Stimulated activated CD4-positive, alpha-beta T cell treated with anti-CD3 and anti-CD28 coated beads, Interleukin-1b, Interleukin-23, amount 100 ng/mL, for 1 hour (primary cell): ENCODE measurements at places on chromosomes 4 and X.

GRCh38 chrX:94932278-94932965, 1258.4 kb downstream of the FAM133A start:
- DNase-seq = no peak

DNA sequence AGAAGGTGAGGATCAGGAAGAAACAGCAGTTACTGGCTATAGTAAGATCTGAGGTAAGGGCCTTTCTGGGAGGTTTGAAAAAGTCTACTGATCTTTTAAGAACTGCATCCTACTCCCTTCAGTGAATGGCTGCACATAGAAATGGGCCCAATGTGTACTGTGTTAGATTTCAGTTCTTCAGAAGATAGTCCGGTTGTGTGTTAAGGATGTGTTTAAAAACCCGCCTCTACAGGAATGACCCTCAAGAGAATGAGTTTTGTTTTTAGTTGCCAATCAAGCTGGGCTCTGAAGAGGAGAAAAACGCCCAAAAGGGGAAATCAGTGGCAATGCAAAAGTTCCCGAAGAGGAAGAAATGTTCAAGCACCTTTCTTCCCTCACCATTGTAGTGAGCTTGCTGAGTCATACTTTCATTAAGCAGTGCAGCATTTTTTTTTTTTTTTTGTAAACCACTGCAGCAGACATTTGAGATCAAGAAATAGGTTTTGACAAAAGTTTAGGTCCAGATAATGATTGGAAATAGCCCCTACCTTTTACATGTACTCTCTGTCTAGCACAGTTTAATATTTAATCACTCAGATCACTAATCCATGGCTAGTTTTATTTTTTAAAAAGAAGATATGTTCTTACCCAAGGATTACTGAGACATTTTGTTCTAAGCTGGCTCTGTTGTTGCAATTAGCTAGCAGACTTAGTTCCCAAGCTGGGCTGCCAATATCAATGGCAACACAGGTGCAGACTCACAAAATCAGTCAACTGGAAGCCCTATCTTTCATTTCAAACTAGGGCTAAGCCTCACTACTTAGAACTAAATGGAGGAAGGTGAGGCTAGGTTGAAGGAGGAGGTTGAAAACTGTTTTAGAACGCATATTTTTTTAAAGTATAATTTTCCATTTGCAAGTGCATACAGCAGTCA, 7.0 kb upstream of the TRPC5OS start:
- no peak for DNase-seq

DNA sequence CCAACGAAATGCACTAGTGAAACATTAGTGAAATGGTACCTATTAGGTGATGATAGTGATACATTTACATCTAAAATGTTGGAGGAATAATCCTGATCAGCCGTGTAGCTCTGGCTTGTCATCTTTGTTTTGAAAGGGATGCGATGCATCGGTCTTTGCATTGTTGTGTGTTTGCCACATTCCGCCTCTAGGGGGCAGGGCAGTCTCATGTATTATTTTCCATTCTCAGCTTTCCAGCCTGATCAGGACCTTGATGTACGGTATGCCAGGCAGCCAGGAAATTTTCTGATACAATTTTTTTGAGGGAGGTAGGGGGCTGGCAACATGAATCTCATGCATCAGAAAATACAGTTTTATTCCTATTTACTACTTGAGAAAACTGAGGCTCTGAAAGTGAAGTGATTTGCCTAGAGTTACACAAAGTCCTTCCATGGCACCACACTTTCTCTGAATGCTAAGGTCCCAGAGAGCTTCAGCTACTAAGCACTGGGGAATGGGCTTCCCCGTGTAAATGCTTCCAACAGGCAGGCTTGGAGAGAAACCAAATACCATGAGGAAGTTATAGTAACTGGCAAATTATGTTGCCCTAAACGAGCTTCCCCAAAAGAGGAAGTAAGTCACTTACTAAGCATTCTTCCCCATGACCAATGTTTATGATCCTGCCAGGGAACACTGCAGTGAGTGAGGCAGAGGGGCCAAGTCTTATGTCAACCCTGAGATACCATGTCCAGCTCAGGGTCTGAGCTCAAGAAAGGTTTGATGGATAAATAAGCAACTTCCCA, 31.8 kb upstream of the IQSEC2 start:
- DNase-seq = peak; percentile 12

GRCh38 chr4:84647312-84647884, 64.5 kb downstream of the CDS1 start:
- DNase-seq = no peak

DNA sequence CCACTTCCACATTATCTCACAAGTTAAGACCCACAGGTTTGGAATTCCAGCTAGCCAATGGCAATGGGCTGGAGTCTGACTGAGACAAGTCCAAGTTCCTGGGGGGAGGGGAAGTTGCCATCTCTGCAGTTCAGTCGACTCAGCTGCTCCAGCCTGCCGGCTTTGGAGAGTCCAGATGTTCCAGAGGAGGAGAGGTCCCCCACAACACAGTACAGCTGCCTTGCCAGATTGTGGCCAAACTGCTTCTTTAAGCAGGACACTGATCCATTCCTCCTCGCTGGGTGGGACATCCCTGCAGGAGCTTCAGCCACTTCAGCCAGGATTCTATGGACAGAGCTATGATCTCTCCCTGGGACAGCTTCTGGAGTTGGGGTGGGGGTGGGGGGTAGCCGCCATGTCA, 199.2 kb downstream of the EDA start:
- DNase-seq = no peak

- DNase-seq = no peak
These were observed 98.5 kb upstream of the KLF3 start for GRCh38 chr4:38565271-38566199.

DNA sequence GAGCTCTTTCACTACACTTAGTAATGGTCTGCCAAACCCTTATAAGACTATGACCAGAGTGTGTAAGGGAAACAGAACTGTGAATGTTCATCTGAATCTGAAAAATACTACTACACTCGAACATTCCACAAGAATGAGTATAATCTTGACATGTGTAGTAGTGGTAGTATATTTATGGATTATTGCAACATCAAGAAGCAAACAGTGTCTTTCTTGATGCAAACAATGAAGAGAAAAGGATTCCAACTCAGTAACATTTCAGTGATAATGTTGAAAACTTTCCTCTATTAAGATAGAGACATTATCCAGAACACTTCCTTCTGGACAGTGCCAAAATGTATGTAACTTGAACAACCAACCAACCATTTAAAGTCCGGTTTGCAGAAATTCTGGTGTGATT, 394.7 kb upstream of the CPEB2 start:
- DNase-seq = no peak

- no peak for DNase-seq
These were observed 824.0 kb downstream of the RAPGEF2 start for GRCh38 chr4:159926871-159927270.

GRCh38 chrX:69279234-69279633, 114.0 kb upstream of the PJA1 start:
- no peak for DNase-seq

- DNase-seq = peak; percentile 58
These were observed at the start of gene SRD5A3 for GRCh38 chr4:55345980-55346850. TSS of gene SRD5A3 (plus strand) at chr4:55346242. CDS start at chr4:55346337, 95 bp downstream.

GRCh38 chr4:7173841-7174449, 18.4 kb upstream of the SORCS2 start:
- no peak for DNase-seq

DNA sequence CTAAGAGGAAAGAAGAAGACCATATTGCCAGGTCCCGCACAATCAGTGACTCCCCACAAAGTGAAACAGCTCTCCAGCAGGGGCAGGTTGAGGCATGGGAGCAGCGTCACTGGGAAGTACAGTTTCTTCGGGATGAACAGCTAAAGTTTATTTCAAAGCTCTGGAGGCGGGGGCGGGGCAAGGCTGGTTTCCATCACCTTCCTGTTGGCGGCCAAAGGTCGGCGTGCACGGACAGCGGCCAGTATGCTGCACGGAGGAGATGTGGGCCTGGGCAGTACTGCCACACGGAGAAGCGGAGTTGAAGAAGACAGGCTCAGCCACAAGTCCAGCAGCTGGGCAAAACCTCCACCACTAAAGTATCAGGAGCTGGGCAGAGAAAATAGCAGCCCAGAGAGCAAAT, 951 bp upstream of the ZNF518B start:
- no peak for DNase-seq

DNA sequence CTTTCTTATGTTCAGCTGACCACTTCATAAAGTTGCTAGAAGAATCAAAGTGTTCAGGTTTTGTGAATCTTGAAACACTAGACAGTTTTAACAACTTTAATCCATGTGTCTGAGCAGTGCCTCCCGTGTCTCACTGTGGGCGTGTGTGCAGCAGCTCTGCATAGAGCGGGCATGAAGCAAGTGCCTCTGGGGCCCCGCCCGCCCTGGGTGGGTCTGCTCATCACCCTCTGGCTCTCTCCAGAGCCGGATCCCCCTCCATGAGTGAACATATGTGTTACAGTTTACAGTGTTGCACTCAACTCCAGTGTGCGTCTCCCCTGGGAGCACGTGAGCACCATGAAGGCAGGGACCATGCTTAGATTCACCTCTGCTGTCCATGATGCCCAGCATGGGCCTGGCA, 37.6 kb upstream of the CRMP1 start:
- DNase-seq = no peak

- DNase-seq = no peak
These were observed 5.8 kb downstream of the PRRG3 start for GRCh38 chrX:151701071-151701470.
